Smooth muscle cell of the brain vasculature (primary cell): ENCODE measurements at places on chromosomes 7 and 10.
A peak's percentile ranks its signal among the peaks of the same experiment; 100 is the strongest.

DNA sequence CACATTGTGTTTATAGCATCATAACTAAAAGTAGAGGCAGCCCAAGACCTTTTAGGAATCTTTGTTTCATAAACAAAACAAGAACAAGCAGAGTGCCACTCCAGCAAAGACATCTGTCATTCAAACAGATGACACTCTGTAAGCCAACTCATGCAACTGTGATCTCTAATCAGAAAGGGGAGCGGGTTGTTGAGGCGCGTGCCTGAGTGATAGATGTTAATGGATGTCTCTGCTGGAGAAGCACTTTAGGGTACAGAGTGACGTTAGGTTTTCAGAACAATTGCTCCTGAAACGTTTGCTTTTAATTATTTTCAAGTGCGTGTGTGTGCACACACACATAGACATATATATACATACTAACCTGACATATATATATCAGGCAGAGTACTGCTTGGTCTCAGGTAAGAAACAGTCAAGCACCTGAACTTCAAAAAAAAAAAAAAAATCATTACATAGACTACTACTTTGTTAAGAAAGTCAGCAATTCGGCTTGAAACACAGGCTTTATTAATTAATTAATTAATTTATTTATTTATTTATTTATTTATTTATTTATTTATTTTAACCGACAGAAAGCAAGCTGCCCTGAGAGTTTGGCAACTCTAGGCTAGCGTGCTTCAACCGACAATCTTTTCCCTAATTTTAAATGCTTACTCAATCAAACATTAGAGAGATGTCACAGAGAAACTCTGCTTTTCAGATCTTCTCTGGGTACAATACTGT lies 109.1 kb downstream of the POU6F2 start:
- no peak for DNase-seq

- no peak for DNase-seq
Measured at GRCh38 chr7:135664046-135664589, 1.8 kb downstream of the STMP1 start.

DNA sequence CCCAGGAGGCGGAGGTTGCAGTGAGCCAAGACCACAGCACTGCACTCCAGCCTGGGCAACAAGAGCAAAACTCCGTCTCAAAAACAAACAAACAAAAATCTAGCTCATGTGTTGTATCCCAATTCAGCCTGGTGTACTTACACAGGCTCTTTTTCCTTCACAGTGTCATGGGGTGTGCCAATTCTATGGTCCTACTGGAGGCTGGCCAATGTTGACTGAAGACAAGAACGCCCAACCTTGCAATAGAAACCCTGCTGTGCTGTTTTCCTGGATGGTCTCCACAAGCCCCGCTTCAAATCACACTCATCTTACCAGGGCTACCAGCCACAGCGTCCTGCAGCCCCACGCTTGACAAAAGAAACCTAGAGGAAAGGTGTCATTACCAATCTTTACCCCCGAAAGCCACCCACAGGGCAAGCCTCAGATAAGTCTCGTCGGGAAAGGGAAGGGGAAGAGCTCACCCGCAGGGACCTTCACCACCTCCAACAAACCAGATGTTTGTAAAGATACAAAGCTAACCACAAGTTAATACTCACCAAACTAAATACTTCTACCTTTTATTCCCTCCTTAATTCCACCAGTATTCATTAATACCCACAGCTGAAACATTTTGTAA lies 64.8 kb downstream of the TNS3 start:
- DNase-seq: peak; percentile 53

DNA sequence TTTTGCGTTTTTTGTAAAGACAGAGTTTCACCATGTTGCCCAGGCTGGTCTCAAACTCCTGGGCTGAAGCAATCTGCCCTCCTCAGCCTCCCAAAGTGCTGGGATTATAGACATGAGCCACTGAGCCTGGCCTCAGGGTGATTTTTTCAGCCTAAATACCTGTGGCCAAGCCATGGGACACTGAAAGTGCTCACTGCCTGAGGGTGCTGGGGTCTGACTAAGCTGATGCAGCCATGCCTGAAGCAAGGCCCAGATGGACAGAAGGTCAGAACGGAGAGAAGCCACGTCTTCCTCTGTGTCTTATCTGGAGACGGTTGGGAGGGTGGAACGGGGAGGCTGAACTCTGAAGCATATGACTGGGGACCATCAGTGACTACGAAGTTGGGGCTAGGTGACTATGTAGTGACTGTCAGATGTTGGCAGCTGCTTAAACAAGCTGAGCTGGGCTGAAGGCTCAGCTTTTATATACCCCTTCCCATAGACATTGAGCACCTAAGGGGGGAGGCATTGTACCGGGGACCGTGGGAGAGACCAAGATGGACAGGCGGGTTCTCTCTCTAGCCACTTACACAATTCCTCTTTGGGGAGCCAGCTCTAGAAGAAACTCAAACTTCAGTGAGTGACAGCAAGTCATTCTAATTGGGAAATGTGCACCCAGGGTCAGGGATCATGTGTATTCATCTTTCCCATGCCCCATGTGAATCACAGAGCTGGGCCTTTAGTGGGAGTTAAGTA lies 73.3 kb upstream of the HABP2 start:
- DNase-seq: no peak

GRCh38 chr7:101936611-101937231 lies 119.3 kb downstream of the CUX1 start:
- DNase-seq: no peak

DNA sequence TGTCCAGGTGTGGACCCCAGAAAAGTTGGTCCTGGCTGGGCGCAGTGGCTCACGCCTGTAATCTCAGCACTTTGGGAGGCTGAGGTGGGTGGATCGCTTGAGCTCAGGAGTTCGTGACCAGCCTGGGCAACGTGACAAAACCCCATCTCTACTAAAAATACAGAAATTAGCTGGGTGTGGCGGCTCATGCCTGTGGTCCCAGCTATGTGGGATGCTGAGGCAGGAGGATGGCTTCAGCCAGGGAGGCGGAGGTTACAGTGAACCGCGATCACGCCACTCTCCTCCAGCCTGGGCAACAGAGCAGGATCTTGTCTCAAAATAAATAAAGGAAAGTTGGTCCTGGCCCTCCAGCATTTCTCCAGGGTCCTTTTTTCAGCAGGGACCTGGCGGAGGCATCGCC lies 1.4 kb downstream of the NUDT1 start:
- DNase-seq: no peak

- no peak for DNase-seq
Measured at GRCh38 chr10:124013916-124014315, 79.5 kb downstream of the CHST15 start.

GRCh38 chr7:116740755-116741462 lies 68.9 kb downstream of the MET start:
- DNase-seq: no peak

- no peak for DNase-seq
Measured at GRCh38 chr7:74290553-74290950, 1.3 kb downstream of the CLIP2 start.

- DNase-seq: no peak
Measured at GRCh38 chr10:72612203-72612826, 13.6 kb downstream of the MICU1 start.

GRCh38 chr7:92404170-92404614 lies 43.1 kb upstream of the GATAD1 start:
- no peak for DNase-seq

- DNase-seq: no peak
Measured at GRCh38 chr10:115696747-115697146, 576.3 kb downstream of the GFRA1 start.

DNA sequence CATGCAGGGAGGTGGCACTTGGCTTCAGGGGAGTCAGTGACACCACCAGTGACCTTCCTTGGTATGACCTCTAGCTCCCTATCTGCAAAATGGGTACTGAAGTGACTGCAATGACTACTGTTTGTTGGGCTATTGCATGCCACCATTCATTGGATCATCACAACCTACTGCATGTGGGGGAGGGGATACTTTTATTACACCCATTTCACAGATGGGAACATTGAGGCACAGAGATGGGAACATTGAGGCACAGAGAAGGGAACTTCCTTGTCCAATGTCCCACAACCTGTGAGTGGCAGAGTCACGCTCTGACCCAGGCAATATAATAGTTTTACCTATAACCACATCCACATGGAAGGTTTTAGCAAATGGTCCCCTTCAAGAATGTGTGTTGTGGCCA lies 12.2 kb upstream of the MYH16 start:
- no peak for DNase-seq

GRCh38 chr7:98852826-98853225 lies 17.0 kb downstream of the TMEM130 start:
- DNase-seq: no peak

- no peak for DNase-seq
Measured at GRCh38 chr10:18364987-18365775, 225.0 kb downstream of the CACNB2 start.

DNA sequence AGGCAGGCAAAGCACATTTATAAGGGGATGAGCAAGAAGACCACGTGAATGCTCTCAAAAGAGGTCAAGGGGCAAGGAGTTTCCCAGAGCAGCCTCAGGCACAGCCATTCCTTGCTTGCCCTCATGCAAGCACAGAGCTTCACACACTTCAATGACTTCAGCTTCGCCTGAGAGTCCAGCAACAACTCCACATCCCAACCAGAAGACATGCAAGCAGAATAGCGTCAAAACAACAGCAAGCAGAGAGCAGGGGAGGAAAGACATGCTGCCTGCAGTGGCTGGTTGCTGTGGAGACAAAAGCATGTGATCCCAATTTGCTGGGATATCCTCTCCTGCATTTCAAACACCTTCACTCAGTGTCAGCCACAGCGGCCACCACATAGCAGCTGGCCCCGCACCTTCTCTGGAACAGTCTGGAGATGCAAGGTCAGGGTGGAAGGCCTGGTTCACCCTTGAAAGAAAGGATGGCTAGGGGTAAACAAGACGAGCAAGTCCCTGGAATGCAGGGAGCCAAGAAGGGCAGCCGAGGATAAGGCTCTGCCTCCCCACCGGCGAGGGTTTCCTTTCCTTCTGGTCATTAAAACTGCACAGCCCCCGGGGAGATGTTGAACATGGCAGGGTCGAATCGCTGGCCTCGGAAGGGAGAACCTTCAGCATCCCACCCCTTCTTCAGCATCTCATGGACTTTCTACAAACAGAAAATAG lies 60.2 kb upstream of the CAMK2B start:
- no peak for DNase-seq

DNA sequence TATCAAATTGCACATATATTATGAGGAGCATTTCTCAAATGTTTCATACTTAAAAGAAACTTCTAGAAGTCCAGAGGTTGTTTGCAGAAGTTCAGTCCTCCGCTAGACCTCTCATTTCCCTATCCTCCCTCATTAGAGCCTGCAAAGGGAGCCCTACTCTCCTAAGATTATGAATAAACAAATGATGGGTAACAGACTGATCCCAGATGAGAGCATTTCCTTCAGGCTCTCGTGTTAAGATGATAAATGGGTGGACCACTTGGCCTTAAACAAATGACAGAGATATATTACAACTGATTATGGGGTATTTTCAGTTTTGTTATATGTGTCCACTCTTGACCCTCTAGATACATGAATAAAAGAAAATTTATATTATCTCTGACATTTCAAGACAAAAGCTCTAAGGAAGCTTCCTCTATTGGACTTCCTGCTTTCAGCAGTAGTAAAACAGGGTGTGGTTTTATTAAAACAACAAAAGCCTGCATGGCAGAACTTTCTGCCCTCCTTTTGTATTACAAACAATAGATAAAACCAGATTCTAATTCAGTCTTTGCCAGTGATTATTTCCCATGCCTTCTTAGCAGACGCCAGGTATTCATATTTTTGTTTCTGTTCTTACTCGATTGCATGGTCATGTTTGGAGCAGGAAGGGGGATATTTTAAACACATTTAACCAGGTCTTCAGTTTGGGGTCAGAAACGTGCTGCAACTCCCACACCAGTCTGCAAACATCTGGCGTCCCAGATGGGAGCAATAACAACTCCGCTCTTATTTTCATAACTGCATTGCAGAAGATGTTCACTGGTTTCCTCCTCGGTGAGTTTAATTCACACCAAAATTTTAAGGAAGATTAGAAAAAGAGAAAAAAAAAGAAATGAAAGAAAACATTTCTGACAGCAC lies 52.4 kb upstream of the FAM204A start:
- DNase-seq: no peak

DNA sequence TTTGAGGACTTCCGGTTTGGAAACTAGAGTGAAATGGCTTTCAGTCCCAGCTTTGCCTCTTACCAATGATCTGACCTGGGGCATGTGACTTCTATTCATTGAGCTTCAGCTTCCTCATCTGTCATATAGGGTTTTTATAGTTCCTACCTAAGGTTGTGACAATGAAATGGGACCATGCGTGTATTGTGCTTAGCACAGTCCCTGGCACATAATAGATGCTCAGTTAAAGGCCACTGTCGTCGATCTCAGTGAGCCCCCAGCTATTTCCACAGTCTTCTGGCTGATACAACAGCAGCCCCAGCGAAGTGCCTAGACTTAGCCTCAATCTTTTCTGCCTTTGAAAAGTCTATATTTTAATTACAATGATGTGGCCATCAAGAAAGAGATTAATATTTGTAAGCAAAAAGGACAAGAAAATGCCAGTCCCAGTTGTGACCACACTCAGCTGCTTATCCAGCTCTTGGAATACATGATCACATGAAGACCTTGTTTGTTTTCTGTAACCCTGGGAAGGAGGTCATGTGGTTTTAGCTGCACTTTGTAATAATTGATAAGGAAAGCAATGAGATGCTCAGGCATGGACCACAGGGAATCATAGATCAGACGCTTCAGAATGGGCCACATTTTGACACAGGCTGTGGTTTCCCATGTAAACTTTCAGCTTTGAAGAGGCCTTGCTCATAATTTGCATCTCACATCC lies 44.6 kb downstream of the VWA2 start:
- no peak for DNase-seq

DNA sequence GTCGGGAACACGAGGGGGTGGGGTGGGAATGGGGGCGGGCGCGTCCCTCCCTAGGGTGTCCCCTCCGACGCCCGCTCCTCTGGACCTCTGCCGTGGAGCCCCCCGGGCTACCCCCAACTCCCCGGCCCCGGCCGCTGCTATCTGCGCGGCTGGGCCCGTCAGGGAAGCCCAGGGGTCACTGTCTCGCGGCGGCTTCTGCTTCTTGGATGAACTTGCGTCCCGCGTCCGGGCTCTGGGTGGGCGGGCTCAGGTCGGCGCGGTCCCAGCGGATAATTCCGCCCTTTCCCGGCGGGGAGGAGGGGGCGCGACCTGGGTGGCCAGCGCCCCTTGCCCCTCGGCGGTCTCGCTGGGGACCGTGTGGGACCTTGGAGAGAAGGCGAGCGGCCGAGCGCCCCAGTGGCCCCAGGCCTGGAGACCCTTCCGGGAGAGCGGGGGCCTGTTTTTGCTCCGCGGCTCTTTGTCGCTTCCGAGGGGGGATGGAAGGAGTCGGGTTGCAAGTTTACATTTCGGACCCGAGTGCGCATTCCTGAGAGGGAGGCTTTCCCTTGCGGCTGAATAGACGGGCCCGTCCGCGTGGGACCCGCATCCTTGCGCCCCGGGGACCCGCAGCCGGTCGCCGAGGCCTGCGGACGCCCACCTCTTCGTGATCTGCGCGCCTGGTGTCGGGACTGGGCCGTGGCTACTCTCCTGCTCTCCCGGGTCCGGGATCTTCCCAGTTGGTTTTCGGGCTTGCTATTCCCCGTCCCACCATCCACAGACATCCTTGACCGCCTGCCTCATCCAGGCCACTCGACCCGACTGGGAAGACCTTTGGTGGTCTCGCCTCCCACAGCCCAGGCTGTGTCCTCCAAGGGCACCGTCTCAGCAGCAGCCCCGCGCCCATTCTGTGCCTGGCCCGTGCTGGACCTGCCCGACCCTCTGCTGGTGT lies 812 bp downstream of the DOCK1 start:
- DNase-seq: no peak

GRCh38 chr7:5620459-5620881 lies 161.0 kb downstream of the RNF216 start:
- DNase-seq: no peak

GRCh38 chr7:43118313-43118712 lies 5.9 kb downstream of the HECW1 start:
- no peak for DNase-seq

GRCh38 chr7:33195264-33195663 lies 65.9 kb downstream of the BBS9 start:
- DNase-seq: peak; percentile 59
